ENCODE measurements at places on chromosomes 7 and 10.

DNA sequence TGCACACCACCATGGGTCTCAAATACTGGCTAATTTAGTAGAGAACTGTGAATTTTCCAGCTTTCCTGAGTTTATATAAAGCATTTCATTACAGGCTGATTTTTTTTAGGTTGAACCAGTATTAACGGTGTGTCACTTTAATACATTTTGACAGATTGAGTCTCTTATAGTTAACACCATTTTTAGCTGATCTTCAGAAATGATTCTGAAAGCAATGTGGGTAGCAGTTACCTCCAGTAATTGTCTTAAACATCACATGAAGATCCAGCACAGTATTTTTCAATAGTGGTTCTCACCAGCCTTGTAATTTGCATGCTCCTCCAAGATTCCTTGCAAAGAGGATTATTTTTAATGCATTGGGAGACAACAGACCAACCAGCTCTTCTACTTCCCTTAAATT is 693.6 kb downstream of the PHTF2 start:
- DNase-seq, result no peak

- no peak for DNase-seq
Measured at GRCh38 chr10:75170215-75170614, 40.4 kb upstream of the VDAC2 start.

GRCh38 chr10:10796774-10797415 is 220.8 kb upstream of the CELF2 start:
- DNase-seq, result no peak

DNA sequence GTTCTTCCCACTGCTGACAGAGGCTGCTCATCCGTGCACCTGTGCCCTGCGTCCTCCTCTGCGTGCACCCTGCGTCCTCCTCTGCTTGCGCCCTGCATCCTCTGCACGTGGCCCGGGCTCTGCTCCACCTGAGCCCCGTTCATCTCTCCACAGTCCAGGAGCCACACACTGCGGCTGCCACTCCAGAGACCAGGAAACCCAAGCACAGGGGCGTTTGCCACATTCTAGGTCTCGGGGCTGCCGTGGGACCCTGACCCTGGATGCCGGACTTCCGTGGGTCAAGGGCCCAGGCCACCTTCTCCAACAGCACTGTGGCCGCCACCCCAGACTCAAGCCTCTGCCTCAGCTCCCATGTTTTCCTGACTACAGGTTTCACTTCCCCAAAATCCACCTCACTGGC is 460.4 kb downstream of the PTPRN2 start:
- DNase-seq, result no peak

GRCh38 chr10:61832866-61833481 is 68.5 kb upstream of the ARID5B start:
- DNase-seq, result no peak

DNA sequence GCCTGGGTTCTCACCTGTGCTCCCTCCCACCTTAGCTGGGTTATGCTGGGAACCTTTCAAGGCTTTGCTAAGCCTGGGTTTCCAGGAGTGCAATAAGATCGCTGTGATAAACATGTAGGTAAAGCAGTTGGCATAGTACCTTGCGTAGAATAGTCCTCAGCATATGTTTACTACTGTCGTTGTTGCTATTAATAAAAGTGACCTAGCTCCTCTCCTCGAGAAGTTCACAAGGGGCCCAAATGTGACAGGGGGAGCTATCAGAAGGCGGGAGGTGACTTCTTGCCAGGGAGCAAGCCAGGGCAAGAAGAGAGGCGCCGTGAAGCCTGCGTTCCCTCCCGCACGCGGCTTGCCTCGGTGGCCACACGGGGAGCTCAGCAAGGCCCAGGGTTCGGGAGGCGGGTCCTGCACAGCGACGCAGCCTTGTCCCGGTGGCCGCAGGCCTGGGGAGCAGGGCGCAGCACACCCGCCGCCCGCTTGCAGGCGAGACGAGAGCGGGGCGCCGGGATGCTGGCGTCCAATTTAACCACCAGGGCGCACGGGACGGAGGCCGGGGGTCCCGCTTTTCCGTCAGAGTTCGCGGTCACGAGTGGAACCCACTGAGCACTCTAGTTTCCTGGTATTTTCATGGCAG is 106.2 kb downstream of the SNX10 start:
- DNase-seq, result no peak

- no peak for DNase-seq
Measured at GRCh38 chr10:30792025-30792424, 162.5 kb upstream of the LYZL2 start.

DNA sequence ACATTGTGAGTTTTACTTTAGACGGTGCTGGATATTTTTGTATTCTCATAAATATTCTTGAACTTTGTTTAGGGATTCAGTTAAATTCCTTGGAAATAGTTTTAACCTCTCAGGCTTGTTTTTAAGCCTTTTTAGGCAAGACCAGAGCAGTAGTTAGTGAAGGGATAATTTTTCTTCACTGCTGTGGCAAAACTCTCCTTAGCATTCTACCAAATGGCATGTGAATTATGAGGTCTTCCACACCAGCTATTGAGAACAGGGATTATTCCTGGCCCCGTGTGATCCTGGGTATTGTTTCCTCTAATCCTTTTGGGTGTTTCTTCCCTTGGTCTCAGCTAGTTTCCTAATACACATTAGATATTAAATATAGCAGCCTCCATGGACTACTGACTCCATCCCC is 46.2 kb downstream of the CCDC71L start:
- DNase-seq, result no peak

DNA sequence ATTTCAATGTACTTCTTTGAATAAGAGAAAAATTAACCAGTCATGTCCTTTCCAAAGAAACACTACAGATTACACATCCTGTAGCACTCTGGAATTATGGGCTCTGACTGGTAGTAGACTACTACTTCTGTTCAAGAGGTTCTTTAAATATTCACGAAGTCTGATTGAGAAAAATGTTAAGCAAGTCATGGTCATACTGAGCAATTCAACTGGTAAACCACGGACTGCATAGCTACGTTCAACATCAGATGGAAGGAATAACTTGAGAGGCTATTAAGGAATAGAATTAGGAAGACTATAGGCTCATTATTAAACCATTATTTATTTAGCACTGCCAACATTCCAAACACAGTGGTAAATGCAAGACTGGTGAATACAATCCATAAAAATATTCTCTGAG is 160.8 kb downstream of the IMMP2L start:
- DNase-seq, result no peak

GRCh38 chr10:49679480-49679893 is at the start of gene C10orf53:
C10orf53 (plus strand) TSS chr10:49679651; CDS start chr10:49679698, 47 bp downstream.
- peak; percentile 57 for DNase-seq

DNA sequence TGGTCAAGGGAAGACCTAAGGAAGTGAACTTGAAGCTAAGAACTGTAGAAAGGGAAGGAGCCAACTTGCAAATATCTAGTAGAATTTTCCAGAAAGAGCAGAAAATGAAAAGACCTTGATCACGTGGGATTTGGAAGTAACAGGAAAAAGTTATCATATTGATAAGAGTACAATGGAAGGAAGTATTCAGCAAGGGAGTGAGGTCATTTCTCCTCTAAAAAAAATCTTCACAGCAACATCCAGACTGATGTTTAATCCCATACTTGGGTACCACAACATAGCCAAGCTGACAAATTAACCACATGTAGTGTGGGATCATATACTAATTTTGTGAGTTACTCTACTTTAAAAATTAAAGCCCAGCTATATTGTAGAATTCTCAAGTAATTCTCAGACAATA is 207.0 kb upstream of the CXCL12 start:
- DNase-seq, result no peak

- peak; percentile 90 for DNase-seq
Measured at GRCh38 chr7:158829021-158829341, 328 bp downstream of the ESYT2 start.

GRCh38 chr7:55187701-55188491 is 169.1 kb downstream of the EGFR start:
- DNase-seq, result peak; percentile 55

- DNase-seq, result no peak
Measured at GRCh38 chr7:145156834-145157233, 321.0 kb upstream of the TPK1 start.
